ENCODE measurements at places on chromosomes 1 and 21.

- DNase-seq = no peak
Measured at GRCh38 chr1:100394285-100394684, 42.0 kb downstream of the CDC14A start.

DNA sequence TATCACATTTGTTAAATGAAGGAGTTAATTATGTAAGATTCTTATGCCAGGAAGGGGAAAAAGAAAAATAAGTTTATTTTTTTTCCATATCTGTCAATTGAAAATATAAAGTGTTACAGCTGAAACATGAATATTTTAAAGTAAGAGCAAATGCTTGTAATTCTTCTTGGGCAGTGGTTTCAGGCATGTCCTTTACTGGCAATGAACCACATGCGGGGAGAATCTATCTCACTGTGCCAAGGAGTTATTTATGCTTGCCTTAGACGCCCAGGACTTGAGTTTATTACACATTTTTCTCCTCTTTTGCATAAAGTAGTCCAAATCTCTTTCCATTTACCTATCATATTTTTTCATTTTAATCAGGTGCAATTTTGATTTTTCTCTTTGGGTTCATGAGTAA, 207.8 kb upstream of the NRIP1 start:
- DNase-seq = no peak

- no peak for DNase-seq
Measured at GRCh38 chr1:44267438-44267837, 54.2 kb downstream of the DMAP1 start.

DNA sequence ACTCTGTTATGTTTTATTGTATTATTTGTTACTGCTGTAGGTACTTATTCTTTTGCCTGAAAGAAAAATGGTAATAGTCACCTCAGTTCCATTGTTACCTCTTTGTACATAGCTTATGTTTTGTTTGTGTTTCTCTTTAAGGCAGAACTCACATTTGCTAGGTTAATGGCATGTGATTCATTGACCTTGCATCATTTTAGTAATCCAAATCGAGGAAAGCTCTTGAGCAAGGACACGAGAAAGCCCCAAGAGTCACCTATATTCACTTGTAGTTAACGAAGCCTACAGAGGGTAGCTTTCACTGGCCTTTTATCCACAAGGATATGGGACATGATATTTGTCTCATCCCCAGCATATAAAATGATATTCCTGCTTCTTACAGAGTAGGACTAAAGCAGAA, 1765.2 kb downstream of the NCAM2 start:
- no peak for DNase-seq

DNA sequence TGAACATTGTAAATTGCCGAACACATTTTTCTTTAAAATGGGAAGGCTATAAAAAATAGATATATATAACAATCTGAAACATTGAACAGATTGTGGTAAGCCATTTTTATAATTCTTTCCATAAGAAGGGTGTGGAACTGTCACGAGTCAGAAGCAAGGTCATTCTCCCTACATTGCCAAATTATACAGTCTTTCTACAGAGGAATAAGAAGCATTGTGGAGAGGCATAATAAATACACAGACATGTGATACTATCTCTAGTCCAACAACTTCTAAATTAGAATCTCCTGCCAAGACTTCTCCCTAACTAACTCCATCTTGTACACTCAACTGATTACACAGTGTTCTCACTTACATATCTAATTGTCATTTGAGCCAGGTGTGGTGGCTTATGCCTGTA, 227.9 kb downstream of the CENPF start:
- DNase-seq = no peak

GRCh38 chr1:204495078-204495753, 611 bp upstream of the PIK3C2B start:
- no peak for DNase-seq

GRCh38 chr1:232899839-232900238, 50.6 kb upstream of the NTPCR start:
- no peak for DNase-seq

DNA sequence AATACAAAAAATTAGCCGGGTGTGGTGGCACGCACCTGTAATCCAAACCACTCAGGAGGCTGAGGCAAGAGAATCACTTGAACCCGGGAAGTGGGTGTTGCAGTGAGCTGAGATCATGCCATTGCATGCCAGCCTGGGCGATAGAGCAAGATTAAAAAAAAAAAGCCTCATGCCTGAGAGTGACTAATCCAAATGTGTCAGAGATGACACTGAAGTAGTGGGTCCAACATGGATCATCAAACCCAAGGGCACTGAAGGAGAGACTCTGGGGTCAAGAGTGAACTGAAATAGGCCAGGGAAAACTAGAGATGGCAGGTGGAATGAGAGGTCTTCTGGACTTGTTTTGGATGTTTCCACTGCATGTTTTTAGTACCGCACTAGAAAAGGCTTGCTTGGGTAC, 10.2 kb upstream of the CACHD1 start:
- DNase-seq = no peak

GRCh38 chr1:52402860-52403240, 1.4 kb downstream of the ORC1 start:
- no peak for DNase-seq

- no peak for DNase-seq
Measured at GRCh38 chr1:98496256-98496995, 165.1 kb upstream of the SNX7 start.

DNA sequence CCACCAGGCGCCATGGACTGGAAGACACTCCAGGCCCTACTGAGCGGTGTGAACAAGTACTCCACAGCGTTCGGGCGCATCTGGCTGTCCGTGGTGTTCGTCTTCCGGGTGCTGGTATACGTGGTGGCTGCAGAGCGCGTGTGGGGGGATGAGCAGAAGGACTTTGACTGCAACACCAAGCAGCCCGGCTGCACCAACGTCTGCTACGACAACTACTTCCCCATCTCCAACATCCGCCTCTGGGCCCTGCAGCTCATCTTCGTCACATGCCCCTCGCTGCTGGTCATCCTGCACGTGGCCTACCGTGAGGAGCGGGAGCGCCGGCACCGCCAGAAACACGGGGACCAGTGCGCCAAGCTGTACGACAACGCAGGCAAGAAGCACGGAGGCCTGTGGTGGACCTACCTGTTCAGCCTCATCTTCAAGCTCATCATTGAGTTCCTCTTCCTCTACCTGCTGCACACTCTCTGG, 3.8 kb downstream of the GJB3 start:
- DNase-seq = no peak

DNA sequence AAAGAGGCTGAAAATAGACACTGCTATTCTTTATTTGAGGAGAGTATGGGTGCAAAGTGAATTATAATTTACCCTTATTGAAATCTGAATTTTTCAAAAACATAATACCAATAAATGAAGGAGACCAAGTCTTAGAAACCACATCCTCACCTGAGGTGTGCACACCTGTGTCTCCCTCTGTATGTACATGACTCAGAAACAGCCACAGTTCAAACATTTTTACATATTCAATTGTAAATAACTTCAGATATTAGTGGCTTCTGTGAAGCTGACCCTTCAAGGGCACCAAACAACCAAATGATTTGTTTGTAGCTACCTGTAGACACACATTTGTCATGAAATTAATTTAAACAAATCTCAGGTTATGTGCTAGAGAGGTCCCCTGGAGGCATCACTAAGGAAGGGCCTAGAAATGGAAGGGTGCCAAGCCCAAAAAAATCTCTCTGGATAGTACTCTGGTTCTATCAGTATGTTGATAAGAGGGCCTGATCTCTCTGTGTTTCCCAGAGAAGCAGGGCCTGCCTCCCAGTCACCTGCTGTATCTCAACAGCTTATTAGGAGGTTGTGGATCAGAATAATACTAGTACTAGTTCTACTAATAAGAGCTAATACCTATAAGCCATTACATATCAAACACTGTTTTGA, 28.1 kb downstream of the ERI3 start:
- no peak for DNase-seq

DNA sequence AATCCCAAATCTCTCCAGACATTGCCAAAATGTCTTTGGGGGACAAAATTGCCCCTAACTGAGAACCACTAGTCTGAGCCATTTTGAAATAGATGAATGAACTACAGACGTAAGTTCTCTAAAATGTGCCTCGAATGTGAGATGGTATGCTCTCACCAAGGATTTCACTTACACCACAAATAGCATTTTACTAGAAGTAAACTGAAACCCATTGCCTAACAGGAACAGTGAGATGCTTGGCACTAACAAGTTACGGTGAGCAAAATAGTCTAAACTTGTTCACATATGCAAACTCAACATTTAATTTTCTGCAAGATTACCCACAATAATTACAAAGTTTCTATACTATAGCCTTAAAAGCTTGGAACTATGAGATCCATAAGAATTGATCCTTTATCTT, 343.6 kb upstream of the ESRRG start:
- DNase-seq = no peak

DNA sequence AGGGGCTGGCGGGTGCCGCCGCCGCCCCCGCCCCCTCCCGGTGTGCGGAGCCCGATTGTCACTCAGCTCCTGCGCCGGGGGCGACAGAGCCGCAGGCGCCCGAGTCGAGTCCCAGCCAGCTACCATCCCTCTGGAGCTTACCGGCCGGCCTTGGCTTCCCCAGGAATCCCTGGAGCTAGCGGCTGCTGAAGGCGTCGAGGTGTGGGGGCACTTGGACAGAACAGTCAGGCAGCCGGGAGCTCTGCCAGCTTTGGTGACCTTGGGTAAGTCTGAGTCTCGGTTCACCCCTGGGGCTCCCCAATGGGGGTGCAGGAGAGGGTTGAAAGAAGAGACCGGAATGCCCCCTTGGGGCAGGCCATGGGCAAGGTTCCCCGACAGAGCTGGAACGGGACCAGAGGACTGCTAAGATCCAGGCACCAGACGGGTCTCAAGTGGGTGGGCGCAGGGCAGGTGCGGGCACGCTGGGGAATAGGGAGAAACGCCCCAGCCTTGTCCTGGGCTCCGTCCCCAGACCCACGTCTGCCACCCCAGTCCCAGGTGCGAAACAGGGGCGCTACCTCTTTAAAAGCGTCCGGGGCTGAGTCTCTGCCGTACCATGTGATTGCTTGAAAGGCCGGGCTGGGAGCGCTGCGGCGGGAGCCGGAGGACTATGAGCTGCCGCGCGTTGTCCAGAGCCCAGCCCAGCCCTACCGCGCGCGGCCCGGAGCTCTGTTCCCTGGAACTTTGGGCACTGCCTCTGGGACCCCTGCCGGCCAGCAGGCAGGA, at the start of gene ADORA1:
Gene ADORA1 (plus strand): TSS at position 61 of the 765 bp plus-strand sequence. CDS start 1,116 bp downstream, outside the sequence.
- DNase-seq = no peak

GRCh38 chr1:210792250-210793102, 341.5 kb downstream of the KCNH1 start:
- DNase-seq = no peak

- DNase-seq = no peak
Measured at GRCh38 chr1:24966724-24967346, 36.8 kb upstream of the RUNX3 start.

DNA sequence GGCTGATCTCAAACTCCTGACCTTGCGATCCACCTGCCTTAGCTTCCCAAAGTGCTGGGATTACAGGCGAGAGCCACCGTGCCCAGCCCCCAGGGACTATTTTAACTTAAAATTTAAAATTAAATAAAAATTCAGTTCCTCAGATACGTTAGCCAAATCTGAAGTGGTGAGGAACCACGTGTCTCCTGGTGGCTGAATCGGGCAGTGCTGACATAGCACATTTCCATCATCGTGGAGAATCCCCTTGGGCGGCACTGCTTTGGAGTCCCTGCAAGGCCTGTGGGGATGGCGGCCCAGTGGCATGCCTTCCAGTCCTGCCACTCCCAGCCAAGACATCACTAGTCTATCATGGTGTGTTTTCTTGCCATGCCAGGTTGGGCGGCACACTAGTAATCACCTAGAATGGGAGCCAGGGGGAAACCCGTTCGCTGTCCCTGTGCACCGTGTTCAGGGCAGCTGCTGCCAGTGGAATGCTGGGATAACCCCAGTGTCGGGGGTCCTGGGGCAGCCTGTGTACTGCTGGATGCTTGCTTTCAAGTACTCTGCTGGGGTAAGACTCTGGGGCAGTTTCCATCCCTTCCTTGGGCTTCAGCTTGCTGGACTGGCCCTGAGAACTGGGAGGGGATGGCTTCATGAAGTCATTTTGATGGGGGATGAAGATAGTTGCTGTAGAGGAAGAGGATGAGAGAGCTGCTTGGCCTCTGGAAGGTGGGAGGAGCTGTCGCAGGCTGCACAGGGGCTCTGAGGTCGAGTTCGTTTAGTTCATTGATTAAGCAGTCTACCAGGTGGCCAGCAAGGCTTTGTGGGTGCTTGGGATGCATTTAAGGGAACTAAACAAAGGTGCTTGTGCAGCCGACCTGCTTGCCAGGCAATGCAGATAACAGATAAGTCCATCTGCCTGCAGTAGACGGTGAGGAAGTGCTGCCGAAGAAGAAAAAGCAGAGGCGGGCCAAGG, 4.6 kb downstream of the ZBTB48 start:
- no peak for DNase-seq

DNA sequence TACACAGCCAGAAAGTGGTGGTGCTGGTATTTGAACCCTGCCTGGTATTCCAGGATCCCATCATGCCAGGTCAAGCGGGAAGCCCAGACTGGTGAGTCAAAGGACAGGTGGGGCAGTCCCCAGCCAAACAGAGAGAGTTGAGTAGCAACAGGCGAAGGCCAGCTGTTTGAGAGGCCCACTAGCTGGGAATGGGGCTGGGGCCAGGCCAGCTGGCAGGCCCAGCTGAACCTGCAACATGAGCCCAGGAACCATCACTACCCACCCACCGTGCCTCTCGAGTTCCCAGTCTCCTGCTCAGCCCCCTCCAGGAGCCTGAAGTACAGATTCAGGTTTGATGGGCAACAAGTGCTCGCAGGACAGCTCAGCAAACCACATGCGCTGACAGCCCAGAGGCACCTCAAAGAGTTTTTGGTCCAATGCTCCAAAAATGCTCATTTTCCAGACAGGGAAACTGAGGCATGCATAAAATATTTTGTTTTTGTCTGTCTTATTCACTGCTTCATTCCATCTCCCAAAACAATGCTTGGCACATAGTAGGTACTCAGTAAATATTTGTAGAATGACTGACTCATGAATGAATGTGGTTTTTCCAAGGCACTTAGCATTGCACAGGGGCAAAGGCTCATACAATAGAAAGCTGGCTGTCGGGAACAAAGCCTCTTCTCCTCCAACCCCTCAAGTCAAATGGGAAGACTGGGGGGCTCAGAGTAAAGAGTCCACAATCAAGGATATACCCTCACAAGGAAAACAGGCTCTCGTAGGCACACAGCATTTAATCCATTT, 42.5 kb upstream of the CLIC4 start:
- DNase-seq = no peak

GRCh38 chr1:172930142-172930541, 120.6 kb downstream of the TNFSF18 start:
- DNase-seq = no peak

DNA sequence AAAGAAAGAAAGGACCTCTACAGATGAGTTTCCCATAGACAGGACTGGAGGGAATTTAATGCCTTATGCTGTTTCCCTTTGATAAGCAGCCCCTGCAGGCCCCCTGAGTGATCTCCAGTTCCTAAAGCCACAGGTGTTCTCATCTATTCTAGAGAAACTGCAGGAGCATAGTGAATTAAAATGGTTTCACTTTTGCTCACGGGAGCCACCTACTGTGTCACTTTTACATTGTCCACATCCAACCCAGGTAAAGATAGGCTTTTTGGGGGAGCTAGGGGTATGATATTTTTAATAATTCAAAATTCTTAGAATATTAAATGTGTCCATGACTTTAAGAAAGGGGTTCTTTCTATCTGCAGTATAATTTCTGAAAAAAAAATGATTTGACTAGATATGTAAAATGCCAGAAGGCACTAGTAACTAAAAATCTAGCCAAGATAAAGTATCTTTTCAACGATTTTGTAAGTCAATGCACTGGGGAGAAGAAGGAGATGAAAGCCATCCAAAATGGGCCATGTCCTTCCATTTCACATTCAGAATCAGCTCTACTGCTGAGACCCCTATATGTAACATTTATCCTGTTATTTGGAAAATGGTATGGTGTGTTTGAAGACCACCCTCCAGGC, 267.3 kb upstream of the DUSP10 start:
- no peak for DNase-seq

Data from left renal pelvis (tissue), 4 donors.